Lung (tissue), 17 donors: ENCODE measurements at places on chromosomes 12 and 14. TPM values are rescaled to one million over a fixed set of nuclear protein-coding genes. Genes with fewer than 3 reads are reported as not detected.

IFT81 gene
- 43.1 TPM for total RNA-seq

BLTP3B gene
- 26.6 TPM for total RNA-seq

DNA sequence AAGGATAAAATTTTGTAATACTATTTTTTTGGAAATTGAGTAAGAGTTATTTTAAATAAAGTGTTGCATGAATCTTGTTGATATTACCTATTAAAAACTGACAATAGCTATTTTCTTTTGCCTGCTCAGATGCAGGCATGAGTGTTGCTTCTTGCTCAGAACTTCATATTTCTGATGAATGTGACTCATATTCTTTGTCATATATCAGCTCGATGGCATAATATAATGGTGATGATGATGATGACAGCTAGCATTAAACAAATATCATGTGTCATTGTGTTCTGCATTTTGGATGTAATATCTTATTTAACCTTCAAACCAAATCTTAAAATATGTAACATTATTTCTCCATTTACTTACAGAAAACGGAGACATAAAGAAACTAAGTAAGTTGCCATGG is 605.5 kb upstream of the FOXG1 start:
- no peaks in the 10 kb centered on the region for H3K4me1 ChIP-seq
- no peaks in the 10 kb centered on the region for H3K27me3 ChIP-seq
- no peak overlapping the region for H3K27ac ChIP-seq
- H3K36me3 ChIP-seq: no peaks in the 10 kb centered on the region

GRCh38 chr12:53728206-53728605 is 954 bp upstream of the CALCOCO1 start:
- H3K27me3 ChIP-seq: no peaks in the 10 kb centered on the region
- no peak overlapping the region for H3K4me3 ChIP-seq
- H3K36me3 ChIP-seq: peaks cover 14% of the 10 kb centered on the region
- no peak for DNase-seq
- H3K27ac ChIP-seq: peak overlapping the region; percentile 36
- peaks cover 4% of the 10 kb centered on the region for H3K4me1 ChIP-seq

DNA sequence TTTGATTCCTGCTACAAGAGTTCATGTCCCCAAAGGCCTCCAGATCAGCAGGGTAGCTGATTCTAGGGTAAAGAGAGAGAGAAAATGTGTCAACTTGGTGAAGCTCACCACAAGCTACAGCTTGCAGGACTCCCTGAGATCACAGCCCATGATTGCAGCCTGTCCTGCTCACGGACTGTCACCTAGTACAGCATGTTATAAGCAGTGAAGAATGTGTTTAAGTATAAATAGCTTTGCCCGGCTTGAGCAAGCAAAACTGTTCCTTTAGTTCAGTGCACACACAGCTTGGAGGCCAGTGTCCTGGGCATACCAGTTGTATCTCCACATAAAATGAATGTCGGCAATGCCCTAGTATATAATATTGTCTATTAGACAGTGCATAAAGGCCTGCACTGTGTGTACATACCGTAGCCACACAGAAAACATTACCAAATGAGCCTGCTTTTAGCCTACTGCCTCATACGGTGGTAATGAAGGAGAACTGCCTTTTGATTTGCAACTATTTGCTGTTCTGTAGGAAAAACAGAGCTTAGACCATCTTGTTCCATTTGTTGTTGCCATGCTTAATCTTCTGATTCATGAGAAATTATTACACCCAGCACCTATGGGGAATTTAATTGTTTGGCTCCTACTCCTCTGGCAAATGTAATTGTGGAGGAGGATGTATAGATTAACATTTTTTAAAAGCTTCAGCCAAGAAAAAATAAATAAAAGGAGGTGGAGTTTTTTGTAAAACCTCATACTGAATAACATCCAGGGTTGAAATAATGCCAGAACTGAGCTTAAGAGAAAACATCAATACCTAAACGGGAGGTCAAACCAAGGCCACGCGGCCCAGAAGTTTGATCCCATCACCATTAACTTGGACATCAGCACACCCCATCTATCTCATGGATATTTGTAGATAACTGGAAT is 108.1 kb upstream of the G2E3 start:
- no peak overlapping the region for H3K27ac ChIP-seq
- DNase-seq: no peak
- H3K4me1 ChIP-seq: no peaks in the 10 kb centered on the region
- H3K4me3 ChIP-seq: no peak overlapping the region
- no peaks in the 10 kb centered on the region for H3K27me3 ChIP-seq

DNA sequence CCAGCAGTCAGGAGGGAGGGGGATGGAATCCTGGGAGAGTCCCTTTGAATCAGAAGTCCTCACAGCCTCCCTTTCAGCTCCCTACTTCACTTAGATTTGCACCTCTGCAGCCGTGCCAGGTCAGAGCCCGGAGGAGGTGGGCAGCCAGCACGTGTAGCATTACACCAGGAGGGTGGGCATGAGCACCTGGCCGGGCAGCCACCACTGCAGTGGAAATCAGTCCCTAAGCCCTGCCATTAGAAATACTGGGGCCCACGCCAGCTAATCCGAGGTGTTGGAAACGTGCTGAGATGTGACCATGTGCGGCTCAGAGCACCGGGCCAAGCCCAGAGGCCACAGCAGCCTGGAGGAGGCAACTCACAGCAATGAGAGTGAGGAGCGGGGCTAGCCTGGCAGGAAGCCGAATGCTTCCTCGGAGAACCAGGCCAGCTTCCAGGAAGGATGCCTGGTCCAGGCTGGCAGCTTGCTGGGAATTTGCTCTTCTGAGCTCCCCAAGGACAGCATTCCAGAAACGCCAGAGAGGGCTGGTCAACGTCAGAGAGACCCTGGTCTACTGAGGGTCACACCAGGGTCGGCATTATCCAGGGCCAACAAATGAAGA is 9.4 kb upstream of the CACNA2D4 start:
- H3K27ac ChIP-seq: no peak overlapping the region
- no peak overlapping the region for H3K4me3 ChIP-seq
- no peaks in the 10 kb centered on the region for H3K27me3 ChIP-seq
- H3K4me1 ChIP-seq: no peaks in the 10 kb centered on the region
- H3K36me3 ChIP-seq: no peaks in the 10 kb centered on the region
- no peak for DNase-seq

- no peak overlapping the region for H3K27ac ChIP-seq
- no peaks in the 10 kb centered on the region for H3K36me3 ChIP-seq
- DNase-seq: no peak
- H3K27me3 ChIP-seq: no peaks in the 10 kb centered on the region
- H3K4me1 ChIP-seq: peaks cover 11% of the 10 kb centered on the region
Observed at GRCh38 chr12:24739106-24739779, 209.7 kb downstream of the BCAT1 start.

- no peak overlapping the region for H3K4me3 ChIP-seq
- no peaks in the 10 kb centered on the region for H3K4me1 ChIP-seq
- no peaks in the 10 kb centered on the region for H3K36me3 ChIP-seq
- DNase-seq: no peak
- no peak overlapping the region for H3K27ac ChIP-seq
Observed at GRCh38 chr14:99718031-99718810, 34.1 kb downstream of the CYP46A1 start.
